ENCODE measurements at places on chromosomes 7 and 10. TPM values are rescaled to one million over a fixed set of nuclear protein-coding genes. Genes with fewer than 3 reads are reported as not detected.

The VWDE gene
- total RNA-seq = 2.3 TPM

The ARMC3 gene
- total RNA-seq = not detected

The FKBP6 gene
- not detected for total RNA-seq

The ANKRD30A gene
- not detected for total RNA-seq

The OR2A12 gene
- total RNA-seq = not detected

The PON1 gene
- total RNA-seq = not detected

The LBX1 gene
- not detected for total RNA-seq

The SLC39A12 gene
- total RNA-seq = not detected

The CALML5 gene
- total RNA-seq = not detected

The GIMAP1 gene
- total RNA-seq = 3.5 TPM

The OPN4 gene
- not detected for total RNA-seq

The SAMD9L gene
- 19.6 TPM for total RNA-seq

The GPER1 gene
- not detected for total RNA-seq

The PPP1R17 gene
- total RNA-seq = not detected

The ASB10 gene
- not detected for total RNA-seq

The DYDC2 gene
- 0.37 TPM for total RNA-seq

The CDK14 gene
- total RNA-seq = 0.80 TPM

The NKX2-3 gene
- not detected for total RNA-seq

The OR6V1 gene
- not detected for total RNA-seq

The GPR15LG gene
- not detected for total RNA-seq

The POLR2J2 gene
- 20.0 TPM for total RNA-seq

The GFRA1 gene
- total RNA-seq = 0.09 TPM

The ABCA13 gene
- not detected for total RNA-seq

The GPR26 gene
- not detected for total RNA-seq

The TYW1B gene
- 3.5 TPM for total RNA-seq

The CUZD1 gene
- 1.6 TPM for total RNA-seq

The PLXDC2 gene
- total RNA-seq = not detected

The EVX1 gene
- total RNA-seq = not detected

The MGAM2 gene
- not detected for total RNA-seq

The AMZ1 gene
- total RNA-seq = 0.14 TPM

The LRRN3 gene
- total RNA-seq = 6.7 TPM

The SH3PXD2A gene
- total RNA-seq = 6.7 TPM

The TSPAN13 gene
- total RNA-seq = 0.47 TPM

The FGL2 gene
- total RNA-seq = 0.16 TPM

The PGAM2 gene
- not detected for total RNA-seq

The DOCK4 gene
- total RNA-seq = 0.32 TPM

The ADAM22 gene
- total RNA-seq = 1.1 TPM

The CPA2 gene
- total RNA-seq = 0.18 TPM

The ZNF487 gene
- total RNA-seq = 2.3 TPM

The KLHL7 gene
- 20.8 TPM for total RNA-seq

The GIMAP4 gene
- 109 TPM for total RNA-seq

The MSANTD7 gene
- total RNA-seq = 19.2 TPM

The MKI67 gene
- total RNA-seq = 234 TPM

The ELFN1 gene
- 0.05 TPM for total RNA-seq

The IL6 gene
- 4.5 TPM for total RNA-seq

The AMPH gene
- not detected for total RNA-seq

The CFAP69 gene
- total RNA-seq = 0.70 TPM

The ACHE gene
- 0.09 TPM for total RNA-seq

The CALD1 gene
- 8.7 TPM for total RNA-seq

The STN1 gene
- total RNA-seq = 37.4 TPM

The ATP5MK gene
- total RNA-seq = 377 TPM

The MRLN gene
- not detected for total RNA-seq

The LRIT1 gene
- total RNA-seq = not detected

The TNRC18 gene
- 48.6 TPM for total RNA-seq

All from activated CD4-positive, alpha-beta T cell treated with anti-CD3 and anti-CD28 coated beads for 36 hours (primary cell).